ENCODE measurements at places on chromosomes 5 and 9.
A peak's percentile ranks its signal among the peaks of the same experiment; 100 is the strongest.

DNA sequence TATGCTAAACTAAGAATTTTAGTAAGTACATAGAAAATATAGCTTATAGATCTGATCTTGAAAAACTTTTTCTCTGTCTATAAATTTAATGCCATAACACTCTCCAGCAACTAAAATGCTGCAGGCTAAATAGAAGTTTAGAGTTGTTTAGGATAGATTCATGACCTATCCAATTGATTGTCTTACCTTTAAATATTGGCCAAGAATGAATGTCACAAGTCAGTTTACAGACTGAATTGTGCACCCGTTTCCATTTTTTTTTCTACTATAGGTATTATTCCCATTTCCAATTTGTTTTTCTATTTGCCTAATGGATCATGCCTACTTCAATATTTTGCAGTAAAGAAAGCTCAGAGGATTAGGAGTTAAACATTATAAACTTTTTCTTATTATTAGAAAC lies 129.5 kb downstream of the MLLT3 start:
- no peak for DNase-seq

- DNase-seq: no peak
Observed at GRCh38 chr5:9468060-9468388, 77.9 kb downstream of the SEMA5A start.

GRCh38 chr9:97547098-97547829 lies 45.8 kb downstream of the TMOD1 start:
- no peak for DNase-seq

DNA sequence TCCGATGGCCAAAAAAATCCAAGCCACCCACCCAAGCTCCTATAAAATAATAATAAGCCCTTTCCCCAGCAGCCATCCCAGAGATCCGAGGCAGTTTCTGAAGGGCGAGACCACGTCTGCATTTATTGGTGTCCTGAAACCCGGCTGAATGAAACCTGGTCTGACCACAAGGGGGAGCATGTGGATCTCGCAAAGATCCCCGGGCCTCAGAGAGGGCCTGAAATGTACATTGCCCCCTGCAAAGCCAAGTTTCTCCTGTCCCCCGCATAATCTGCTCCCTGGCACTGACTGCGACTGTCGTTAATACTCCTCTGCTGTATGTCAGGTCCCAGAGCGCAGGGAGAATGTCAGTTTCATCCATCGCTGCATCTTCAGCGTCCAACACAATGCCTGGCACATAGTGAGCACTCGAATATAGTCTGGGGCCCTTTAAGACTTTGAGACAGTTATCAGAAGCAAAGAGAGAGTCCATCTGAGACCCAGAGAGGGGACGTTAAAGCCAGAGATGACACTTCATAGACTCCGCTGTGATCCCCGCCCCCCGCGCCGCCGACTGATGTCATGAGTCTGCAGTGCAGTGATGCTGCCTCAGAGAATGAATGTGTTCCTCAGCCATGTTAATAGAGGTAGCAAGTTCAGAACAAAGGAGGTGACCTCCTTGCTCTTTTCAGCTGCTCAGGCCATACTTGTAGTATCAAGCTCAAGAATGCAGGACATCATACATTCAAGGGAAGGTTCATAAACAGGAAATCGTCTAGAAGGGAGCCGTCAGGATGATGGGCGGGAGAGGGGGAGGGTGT lies 74.5 kb upstream of the BARHL1 start:
- DNase-seq: peak; percentile 35

DNA sequence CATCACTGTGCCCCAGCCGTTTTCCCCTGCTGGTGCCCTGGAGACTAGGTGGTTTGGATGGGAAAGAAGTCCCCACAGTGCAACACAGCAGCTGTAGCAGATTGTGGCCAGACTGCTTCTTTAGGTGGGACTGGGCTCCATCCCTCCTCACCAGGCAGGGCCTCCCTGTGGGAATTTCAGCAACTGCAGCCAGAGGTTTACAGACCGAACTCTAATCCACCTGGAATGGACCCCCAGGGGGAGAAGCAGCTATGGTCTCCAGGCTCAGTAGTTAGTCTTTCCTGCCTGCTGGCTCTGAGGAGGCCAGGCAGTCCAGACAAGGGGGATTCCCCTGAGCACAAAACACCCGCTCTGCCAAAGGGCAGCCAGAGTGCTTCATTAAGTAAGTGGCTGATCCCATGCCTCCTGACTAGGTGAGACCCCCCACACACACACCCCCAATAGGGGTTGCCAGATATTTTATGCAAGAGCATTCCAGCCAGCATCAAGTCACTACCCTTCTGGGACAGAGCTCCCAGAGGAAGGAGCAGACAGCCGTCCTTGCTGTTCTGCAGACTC lies 188.9 kb downstream of the SGCD start:
- DNase-seq: no peak

GRCh38 chr5:34991486-34992238 lies 56.1 kb downstream of the AGXT2 start:
- DNase-seq: no peak

DNA sequence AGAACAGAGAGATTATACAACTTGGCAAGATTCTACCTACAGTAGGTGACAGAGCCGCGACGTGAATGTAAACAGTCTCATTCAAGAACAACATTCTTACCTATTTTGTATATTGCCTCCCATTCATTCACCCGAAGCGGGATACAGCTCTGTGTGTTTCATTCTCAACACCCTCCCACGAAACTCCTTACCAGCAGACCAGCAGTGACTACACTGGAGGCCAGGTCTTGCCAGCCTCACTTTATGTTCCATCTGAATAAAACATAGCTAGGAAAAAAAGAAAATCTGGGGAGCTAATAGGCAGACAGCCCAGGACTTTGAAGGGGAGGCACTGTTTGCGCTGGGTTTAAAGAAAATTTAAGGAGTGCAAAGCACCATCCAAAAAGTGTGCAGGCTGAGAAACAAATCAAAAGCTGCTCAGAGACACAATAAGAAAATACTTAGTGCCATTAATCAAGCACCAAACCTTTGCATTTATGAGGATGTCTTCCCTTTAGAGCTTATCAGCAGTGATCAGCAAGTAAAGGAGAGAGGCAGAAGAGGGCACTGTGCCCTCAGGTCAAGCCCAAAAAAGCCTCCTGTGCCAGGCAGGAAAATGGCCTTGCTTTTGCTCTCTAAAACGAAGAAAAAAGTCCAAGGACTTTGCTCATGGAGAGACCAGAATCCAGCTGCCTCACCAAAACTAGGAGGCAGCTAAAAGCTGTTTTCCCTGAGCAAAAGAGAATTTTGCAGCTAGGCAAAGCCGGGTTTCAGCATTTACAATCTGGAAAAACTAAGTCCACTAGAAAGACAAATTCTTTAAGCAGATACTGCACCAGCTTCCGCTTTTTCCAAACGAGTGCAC lies 295.1 kb downstream of the BNC2 start:
- DNase-seq: no peak

- DNase-seq: peak; percentile 31
Observed at GRCh38 chr5:141637767-141638419, 1.1 kb downstream of the RELL2 start.

DNA sequence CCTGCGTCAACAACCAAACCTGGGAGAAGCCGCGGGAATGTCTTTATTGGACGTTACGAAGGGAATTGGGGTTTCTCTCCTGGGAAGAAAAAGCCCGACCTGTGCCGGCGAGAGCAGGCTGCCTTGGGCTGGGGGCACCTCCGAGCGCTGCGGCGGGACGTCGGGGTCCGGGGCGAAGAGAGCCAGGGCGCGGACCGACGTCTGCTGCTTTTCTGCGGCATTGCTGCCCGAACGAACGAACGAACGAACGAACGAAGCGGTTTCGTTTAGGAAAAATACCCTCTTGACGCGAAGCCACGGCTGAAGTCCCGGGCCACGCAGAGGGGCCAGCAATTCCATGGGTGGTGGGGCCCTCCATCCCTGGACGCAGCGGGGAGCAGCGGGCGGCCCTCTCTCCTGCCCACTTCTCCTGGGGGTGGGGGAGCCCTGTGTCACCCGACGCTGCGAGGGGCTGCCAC lies 4.8 kb upstream of the PITX1 start:
- DNase-seq: no peak

GRCh38 chr5:132859889-132860437 lies 6.3 kb downstream of the GDF9 start:
- DNase-seq: no peak

GRCh38 chr5:100905259-100905914 lies 2.3 kb upstream of the ST8SIA4 start:
- DNase-seq: no peak

DNA sequence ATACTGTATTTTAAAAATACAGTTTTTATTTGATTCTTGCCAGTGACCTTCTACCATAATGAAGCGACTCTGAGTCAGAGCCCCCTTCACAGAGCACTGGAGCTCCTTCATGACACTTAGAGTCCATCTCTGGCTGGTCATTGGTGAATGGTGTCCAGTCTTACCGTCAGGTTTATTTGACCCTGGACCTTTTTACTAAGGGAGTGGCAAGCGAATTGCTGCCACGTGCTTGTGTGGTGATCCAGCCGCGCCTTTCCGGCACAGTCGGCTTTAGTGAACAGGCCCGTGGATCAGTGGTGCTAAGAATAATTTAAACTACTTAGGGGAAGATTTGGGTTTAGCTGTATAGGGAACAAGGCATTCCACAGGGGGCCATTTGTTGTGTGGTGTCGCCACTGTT lies 48.5 kb downstream of the PRRC2B start:
- DNase-seq: no peak

DNA sequence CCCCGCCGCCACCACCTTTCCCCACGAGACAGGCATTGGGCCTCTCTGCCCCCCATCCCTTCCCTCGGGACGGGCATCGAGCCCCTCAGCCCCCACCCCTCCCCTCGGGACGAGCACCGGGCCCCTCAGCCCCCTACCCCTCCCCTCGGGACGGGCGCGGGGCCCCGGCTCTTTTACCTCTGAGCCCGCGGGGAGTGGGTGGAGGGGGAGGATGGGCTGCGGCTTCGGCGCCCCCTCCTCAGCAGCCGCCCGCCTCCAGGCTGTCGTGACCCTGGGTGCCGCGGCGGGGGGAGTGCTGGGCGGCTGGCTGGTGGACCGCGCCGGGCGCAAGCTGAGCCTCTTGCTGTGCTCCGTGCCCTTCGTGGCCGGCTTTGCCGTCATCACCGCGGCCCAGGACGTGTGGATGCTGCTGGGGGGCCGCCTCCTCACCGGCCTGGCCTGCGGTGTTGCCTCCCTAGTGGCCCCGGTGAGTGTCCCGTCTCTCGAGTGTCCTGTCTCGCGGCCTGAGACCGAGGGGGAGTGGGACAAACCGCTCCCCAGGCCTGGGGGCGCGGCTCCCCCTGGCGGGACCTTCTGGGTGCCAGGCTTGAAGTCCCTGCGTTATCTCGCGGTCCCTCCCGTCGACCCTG lies 791 bp downstream of the SLC2A8 start:
- DNase-seq: no peak

DNA sequence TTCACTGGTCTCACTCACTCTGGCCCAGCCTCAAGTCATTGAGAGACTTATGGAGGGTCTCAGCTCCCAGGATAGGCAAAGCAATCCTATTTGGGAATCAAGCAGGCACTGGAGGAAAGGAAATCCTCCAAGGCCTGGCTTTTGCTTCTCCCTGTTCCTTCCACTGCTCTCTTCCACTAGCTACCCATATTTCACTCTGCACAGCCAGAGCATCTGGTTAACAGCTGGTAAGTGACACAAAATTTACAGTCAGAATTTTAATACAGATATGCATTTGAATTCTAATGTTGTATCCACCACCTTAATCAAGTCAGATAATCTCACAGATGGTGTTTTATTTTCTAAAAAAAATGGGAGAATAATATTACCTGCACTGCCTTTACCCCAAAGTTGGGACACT lies 868 bp upstream of the C1QTNF2 start:
- DNase-seq: no peak

DNA sequence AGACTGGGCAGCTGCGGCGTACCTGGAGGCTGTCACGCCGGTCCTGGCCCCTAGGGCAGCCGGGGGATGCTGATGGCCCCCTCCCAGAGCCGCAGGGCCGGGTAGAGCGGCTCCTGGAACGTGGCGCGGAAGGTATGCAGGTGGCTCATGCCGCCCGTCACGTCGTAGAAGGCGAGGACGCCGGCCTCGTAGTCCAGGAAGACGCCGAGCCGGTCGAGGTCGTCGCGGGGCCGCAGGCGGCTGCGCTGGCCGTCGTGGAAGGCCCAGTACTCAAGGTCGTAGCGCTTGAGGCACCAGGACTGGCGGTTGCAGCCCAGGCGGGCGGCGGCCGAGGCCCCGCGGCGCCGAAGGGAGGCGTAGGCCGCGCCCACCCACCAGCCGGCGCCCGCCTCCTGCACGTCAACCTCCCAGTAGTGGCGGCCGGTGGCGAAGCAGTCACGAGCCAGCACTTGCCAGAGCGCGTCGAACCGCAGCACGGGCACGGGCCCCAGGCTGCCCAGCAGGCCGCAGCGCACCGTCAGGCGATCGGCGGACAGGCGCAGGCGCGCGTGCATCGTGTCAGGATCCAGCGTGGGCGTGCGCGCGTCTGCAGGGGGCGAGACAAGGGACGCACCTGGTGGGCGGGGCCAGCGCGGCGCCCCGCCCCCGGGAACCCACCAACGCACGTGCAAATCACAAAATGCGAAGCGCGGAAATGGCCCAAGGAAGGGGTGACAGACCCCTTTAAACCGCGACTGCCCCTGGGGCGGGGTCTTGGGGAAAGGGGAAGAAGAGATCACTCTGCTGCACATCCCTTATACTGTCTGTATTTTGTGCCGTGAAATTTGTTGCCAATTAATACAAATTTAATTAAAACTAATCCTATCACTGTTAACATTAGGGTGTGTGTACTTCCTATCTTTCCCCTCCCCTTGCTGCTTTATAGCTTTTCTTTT lies 31.2 kb downstream of the NANS start:
- no peak for DNase-seq

DNA sequence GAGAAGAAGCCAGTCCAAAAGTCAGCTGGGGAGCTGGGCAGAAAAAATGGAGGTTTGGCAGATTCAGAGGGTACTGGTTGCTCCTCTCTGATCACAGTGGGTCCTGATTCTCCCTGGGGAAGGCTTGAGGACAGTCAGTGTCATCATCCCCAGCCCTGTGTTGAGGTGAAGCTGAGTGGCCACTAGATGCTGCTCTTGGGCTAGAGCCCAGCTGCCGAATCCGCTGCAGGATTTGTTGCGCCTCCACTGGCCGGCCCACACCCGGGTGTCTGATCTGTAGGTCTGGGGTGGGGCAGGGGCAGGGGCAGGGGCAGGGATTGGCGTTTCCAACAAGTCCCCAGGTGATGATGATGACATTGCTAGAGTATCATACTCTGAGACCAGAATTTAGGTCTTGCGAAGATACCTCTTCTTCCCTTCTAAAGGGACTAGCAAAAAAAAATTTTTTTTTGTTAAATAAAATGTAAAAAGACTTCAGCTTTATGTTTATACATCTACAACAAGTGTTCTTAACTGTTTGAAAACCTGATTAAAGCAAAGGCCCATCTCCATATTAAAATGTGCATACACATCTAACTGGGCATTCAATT lies 106.8 kb downstream of the PDE6A start:
- no peak for DNase-seq

DNA sequence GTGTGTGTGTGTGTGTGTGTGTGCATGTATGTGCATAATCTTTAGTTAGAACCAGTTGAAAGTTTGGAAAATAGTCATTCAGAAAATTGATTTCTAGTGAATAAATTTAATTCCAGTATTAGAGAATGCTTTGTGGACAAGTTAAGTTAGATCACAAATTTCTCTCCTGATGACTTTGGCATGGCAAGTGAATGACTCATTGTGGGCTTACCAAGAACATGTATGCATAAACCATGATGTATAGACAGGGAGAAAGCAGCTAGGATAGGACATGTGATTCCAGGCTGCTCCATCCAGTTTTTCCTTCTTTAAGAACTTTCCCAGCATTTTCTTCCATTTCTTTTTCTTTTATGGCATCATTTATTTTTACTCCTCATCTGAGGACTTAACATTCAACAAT lies 85.7 kb upstream of the SGCD start:
- no peak for DNase-seq

GRCh38 chr9:72440378-72440777 lies 75.4 kb upstream of the ZFAND5 start:
- DNase-seq: no peak
